Cardiac muscle cell (in vitro differentiated cells and primary cell): ENCODE measurements at places on chromosomes 1 and 21. TPM values are rescaled to one million over a fixed set of nuclear protein-coding genes. Genes with fewer than 3 reads are reported as not detected.

DNA sequence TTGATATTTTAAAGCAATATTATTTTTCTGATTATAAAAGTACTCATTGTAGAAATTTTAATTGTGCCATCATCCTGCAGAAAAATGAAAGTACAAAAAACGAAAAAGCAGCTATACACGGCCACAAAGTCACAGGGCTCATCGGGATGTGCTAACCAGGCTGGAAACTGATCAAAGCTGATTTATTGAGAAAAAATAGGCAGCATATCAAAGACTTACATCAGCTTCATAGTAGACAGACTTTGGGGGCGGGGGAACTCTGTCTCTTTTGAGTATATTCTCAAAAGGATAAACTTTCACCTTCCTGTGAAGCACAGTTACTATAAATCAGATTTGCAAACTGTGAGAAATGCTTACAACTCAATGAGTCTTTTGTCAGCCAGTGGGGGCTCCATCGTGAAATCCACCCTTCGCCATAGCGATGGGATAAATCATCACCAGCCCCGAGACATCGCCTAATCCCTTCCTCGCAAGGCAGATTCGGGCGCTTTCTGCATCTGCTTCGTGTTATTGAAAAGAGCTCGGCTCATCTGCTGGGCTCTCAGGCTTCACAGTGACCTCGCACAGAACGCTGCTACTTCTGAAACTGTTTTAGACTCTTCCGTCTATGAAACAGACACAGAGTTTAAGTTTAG is 69.2 kb upstream of the ERG start:
- no peak overlapping the region for H3K4me3 ChIP-seq
- no peaks in the 10 kb centered on the region for H3K36me3 ChIP-seq
- peaks cover 10% of the 10 kb centered on the region for H3K27me3 ChIP-seq
- H3K27ac ChIP-seq: no peak overlapping the region

- H3K4me3 ChIP-seq: no peak overlapping the region
- H3K27me3 ChIP-seq: no peaks in the 10 kb centered on the region
- no peak overlapping the region for H3K27ac ChIP-seq
Measured at GRCh38 chr1:234960722-234961455, 167.7 kb downstream of the TOMM20 start.

DNA sequence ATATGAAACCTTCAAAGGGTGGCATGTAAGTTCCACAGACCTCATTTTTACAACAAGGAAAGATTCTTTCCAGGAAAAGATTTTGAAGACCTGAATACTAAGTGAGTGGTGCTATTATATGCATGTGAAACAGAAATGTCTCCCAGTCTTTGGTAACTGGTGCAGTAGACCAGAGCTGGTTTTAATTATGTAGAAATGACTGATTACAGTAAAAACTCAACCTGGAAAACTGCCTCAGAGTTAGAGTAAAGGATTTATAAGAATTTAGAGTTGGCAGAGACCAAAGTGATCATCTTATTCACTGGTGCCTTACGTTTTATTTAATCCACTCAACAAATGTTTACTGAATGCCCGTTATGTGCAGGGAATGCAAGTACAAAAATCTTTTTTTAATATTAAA is 30.2 kb upstream of the LRRC8D start:
- no peaks in the 10 kb centered on the region for H3K36me3 ChIP-seq
- no peak for DNase-seq
- no peak overlapping the region for H3K27ac ChIP-seq
- H3K27me3 ChIP-seq: peaks cover 5% of the 10 kb centered on the region

DNA sequence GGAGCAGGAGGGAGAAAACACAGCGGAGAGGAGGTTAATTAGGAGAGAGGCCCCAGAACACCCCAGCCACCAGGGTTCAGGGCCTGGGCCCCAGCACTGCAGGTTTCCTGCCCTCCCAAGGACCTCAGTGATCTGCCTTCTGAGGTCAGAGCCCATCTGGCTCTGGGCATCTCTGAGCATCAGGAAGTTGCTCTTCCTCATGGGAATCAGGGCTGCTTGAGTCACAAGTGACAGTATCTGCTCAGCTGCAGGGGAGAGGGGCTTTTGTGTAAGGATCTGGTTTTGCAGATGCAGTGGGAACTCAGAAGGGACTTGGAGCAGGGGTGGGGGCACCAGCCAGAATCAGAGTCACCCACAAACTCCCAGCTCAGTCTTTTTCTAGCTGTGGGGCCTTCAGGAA is 472.1 kb downstream of the PTPRU start:
- no peaks in the 10 kb centered on the region for H3K36me3 ChIP-seq
- no peak for DNase-seq
- H3K4me3 ChIP-seq: no peak overlapping the region

Gene CR1L
- total RNA-seq: not detected in 2 replicates
